Natural killer cell (primary cell): ENCODE measurements at places on chromosomes 7 and 10.

- no peaks in the 10 kb centered on the region for H3K36me3 ChIP-seq
- H3K27ac ChIP-seq: no peak overlapping the region
- no peaks in the 10 kb centered on the region for H3K4me1 ChIP-seq
- no peaks in the 10 kb centered on the region for H3K27me3 ChIP-seq
- DNase-seq: no peak
Observed at GRCh38 chr10:23478570-23478969, 39.7 kb downstream of the OTUD1 start.

GRCh38 chr10:11017570-11018431, at the start of gene CELF2:
TSS of gene CELF2 (plus strand) at chr10:11017872. CDS start at chr10:11018090, 218 bp downstream.
- H3K4me1 ChIP-seq: peaks cover 5% of the 10 kb centered on the region
- DNase-seq: peak; percentile 57
- H3K4me3 ChIP-seq: peak within 1 kb of the TSS; percentile 15

GRCh38 chr7:50339990-50340500, 35.5 kb downstream of the IKZF1 start:
- H3K4me3 ChIP-seq: no peak overlapping the region
- peaks cover 79% of the 10 kb centered on the region for H3K4me1 ChIP-seq
- peaks cover 11% of the 10 kb centered on the region for H3K36me3 ChIP-seq
- DNase-seq: peak; percentile 55
- no peaks in the 10 kb centered on the region for H3K27me3 ChIP-seq

DNA sequence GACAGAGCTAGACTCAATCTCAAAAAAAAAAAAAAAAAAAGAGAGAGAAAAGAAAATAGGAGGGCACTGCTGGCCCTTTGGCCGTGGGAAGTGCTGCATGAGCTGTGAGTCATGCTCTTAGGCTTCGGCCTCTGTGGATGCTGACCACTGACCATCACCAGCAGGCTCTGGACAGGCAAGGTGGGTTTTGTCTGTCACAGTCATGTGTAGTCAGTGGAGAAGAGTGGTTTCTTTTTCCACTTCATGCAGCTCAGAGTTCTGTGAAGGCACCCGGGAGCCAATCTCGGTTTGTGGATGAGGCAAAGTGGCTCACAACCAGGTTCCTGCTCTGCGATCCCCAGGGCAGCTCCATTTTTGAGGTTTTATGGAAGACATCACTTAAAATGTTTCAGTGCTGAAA, 58.1 kb downstream of the PRTFDC1 start:
- peak; percentile 42 for DNase-seq
- H3K27me3 ChIP-seq: no peaks in the 10 kb centered on the region
- H3K4me1 ChIP-seq: peaks cover 25% of the 10 kb centered on the region
- H3K4me3 ChIP-seq: peak overlapping the region; percentile 22

DNA sequence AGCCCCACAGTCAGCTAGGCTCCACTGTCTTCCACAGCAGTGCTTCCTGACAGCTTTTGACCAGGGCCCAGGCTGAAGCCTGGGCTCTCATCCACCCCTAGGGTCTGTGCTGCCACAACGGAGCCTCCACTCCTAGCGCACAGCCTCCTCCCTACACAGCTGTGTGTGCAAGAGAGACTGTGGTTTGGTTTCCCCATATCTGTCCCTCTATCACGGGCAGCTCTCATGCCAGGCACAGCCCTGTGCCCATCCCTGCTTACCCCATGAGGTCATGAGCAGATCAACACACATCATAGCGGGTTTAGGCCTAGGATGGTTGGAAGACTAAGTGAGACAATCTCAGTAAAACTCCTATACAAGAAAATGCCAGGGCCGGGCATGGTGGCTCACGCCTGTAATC, 61.7 kb upstream of the PLXNA4 start:
- no peaks in the 10 kb centered on the region for H3K27me3 ChIP-seq
- no peak overlapping the region for H3K27ac ChIP-seq
- no peak overlapping the region for H3K4me3 ChIP-seq
- no peaks in the 10 kb centered on the region for H3K36me3 ChIP-seq
- no peaks in the 10 kb centered on the region for H3K4me1 ChIP-seq
